ENCODE measurements at places on chromosomes 12 and 14. TPM values are rescaled to one million over a fixed set of nuclear protein-coding genes. Genes with fewer than 3 reads are reported as not detected.

DPF3 gene
- 0.24 TPM for total RNA-seq

KLRC4 gene
- total RNA-seq, result not detected

IL23A gene
- 47.6 TPM for total RNA-seq

DLK1 gene
- total RNA-seq, result not detected

TMTC1 gene
- total RNA-seq, result 0.17 TPM

LRFN5 gene
- not detected for total RNA-seq

RAPGEF3 gene
- total RNA-seq, result 2.5 TPM

SYNE2 gene
- 27.7 TPM for total RNA-seq

RDH12 gene
- total RNA-seq, result not detected

CCDC38 gene
- not detected for total RNA-seq

GPX2 gene
- not detected for total RNA-seq

NOXRED1 gene
- total RNA-seq, result 0.59 TPM

FGF23 gene
- not detected for total RNA-seq

DLGAP5 gene
- total RNA-seq, result 97.9 TPM

ISM2 gene
- not detected for total RNA-seq

SLC39A2 gene
- not detected for total RNA-seq

ANO4 gene
- total RNA-seq, result not detected

FAM181A gene
- not detected for total RNA-seq
